IMR-90 (cell line): ENCODE measurements at places on chromosomes 4 and X.

- H3K27ac ChIP-seq = no peak overlapping the region
- H3K36me3 ChIP-seq = no peaks in the 10 kb centered on the region
- DNase-seq = no peak
- no peak overlapping the region for H3K4me3 ChIP-seq
These were observed 163.5 kb upstream of the EMCN start for GRCh38 chr4:100681289-100681688.

DNA sequence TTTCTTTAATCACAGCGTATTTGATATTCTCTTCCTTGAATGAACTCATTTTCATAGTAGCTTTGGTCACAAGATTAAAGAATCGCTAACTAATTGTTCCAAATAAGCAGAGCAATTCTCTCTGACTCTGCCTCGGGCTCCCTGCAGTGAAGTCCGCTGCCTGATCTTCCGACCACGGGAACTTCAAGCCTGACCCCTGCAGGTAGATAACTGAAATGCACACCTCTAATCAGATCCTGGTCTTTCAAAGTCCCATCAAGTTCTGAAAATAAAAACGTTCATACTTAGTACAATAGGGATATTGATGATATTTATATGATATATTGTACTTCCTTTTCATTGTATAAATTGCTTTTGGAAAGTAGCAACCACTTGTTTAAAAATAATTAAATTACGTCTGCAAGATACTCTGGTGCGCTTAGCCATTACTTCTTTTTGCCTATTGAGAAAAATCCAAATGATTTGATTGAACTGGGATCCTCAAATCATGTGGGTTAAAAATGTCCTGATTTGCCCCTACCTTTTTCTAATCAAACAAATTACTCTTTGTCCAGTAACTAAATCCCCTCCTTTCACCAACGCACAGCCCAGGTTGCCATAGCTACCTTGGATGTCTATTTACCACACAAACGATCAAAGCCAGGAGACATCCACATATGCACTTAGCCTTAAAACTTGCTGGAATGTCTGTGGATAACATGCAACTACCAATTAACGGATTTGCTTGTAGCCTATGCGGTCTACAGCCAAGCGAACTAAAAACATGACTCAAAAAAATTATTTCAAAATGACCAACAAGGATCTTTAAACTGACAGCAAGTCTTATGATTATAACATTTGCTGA, 4.2 kb downstream of the MID1 start:
- no peak overlapping the region for H3K4me3 ChIP-seq
- no peaks in the 10 kb centered on the region for H3K27me3 ChIP-seq
- peak; percentile 58 for DNase-seq
- peak overlapping the region; percentile 22; the same call in 1 of the 2 replicates for H3K27ac ChIP-seq

- no peak overlapping the region for H3K4me3 ChIP-seq
- H3K27ac ChIP-seq = no peak overlapping the region
- H3K36me3 ChIP-seq = no peaks in the 10 kb centered on the region
- H3K4me1 ChIP-seq = no peaks in the 10 kb centered on the region
- DNase-seq = no peak
- no peaks in the 10 kb centered on the region for H3K27me3 ChIP-seq
These were observed 755.5 kb downstream of the GLUD2 start for GRCh38 chrX:121802881-121803412.

DNA sequence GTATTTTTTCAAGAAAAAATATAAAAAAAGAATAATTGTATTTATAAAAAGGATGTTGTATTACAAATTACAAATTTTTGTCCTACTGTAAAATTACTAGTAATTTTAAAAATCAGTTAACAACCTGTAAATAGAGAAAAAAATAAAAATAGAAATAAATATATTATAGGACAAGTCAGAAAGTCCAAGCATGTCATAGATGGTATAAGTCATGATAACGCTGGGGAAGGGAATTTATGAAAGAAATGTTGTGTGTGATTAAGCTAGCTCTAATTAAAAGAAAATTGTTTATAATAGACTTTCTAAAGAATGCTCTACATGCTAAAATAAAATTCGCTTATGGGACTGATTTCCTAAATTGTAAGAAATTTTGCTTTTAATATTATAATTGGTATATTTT, 2329.9 kb downstream of the ARAP2 start:
- no peak overlapping the region for H3K27ac ChIP-seq
- H3K4me1 ChIP-seq = no peaks in the 10 kb centered on the region
- H3K4me3 ChIP-seq = no peak overlapping the region
- DNase-seq = no peak
- no peaks in the 10 kb centered on the region for H3K36me3 ChIP-seq
- H3K27me3 ChIP-seq = no peaks in the 10 kb centered on the region

DNA sequence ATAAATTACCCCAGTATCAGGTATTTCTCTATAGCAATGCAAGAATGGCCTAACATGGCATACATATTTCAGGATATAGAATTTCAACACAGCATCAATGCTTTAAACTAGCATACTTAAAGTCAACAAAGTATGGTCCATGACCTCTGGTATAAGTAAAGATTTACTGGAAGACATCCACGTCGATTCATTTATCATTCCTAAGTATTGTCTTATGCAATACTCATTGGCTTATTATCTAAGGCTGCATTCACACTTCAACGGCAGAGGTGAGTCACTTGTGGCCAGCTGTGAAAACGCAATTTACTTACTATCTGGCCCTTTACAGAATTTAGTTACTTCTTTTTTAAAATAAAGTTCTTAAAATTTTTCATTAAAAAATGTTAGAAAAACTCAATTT, 42.6 kb downstream of the ADGRA3 start:
- peak; percentile 75 for DNase-seq
- H3K36me3 ChIP-seq = peaks cover 5% of the 10 kb centered on the region
- no peak overlapping the region for H3K27ac ChIP-seq
- H3K4me1 ChIP-seq = peaks cover 7% of the 10 kb centered on the region
- no peak overlapping the region for H3K4me3 ChIP-seq

DNA sequence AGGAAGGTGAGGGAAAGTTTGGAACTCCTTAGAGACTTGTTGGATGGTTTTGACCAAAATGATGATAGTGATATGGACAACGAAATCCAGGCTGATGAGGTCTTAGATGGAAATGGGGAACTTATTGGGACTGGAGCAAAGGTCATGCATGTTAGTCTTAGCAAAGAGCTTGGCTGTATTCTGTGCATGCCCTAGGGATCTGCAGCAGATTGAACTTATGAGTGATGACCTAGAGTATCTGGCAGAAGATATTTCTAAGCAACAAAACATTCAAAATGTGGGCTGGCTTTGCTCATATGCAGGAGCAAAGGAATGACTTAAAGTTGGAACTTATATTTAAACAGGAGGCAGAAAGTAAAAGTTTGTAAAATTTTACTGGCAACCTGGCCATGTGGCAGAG, 489.3 kb upstream of the DIPK2B start:
- no peaks in the 10 kb centered on the region for H3K4me1 ChIP-seq
- DNase-seq = no peak
- H3K27me3 ChIP-seq = peaks cover 6% of the 10 kb centered on the region; the same call in 1 of the 2 replicates
- no peak overlapping the region for H3K4me3 ChIP-seq
- H3K27ac ChIP-seq = no peak overlapping the region
- no peaks in the 10 kb centered on the region for H3K36me3 ChIP-seq

DNA sequence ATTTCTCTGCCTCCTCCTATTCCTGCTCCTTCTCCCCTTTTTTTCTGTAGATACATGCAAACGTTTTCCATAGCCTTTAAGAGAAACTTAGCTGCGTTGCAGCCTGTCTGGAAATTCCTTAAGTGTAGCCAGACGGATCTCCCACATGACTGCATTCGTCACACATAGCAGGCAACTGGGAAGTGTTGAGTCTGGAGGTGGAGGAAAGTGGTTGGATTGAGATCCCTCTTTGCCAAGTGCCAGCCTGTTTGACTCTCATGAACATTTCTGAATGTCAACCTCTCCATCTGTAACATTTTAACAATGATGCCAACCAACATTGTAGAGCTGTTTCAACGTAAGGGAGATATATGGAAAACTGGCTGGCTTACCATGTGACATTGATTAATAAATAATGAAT, 45.1 kb upstream of the FAM9A start:
- H3K4me3 ChIP-seq = no peak overlapping the region
- no peak overlapping the region for H3K27ac ChIP-seq
- H3K27me3 ChIP-seq = no peaks in the 10 kb centered on the region
- no peak for DNase-seq

DNA sequence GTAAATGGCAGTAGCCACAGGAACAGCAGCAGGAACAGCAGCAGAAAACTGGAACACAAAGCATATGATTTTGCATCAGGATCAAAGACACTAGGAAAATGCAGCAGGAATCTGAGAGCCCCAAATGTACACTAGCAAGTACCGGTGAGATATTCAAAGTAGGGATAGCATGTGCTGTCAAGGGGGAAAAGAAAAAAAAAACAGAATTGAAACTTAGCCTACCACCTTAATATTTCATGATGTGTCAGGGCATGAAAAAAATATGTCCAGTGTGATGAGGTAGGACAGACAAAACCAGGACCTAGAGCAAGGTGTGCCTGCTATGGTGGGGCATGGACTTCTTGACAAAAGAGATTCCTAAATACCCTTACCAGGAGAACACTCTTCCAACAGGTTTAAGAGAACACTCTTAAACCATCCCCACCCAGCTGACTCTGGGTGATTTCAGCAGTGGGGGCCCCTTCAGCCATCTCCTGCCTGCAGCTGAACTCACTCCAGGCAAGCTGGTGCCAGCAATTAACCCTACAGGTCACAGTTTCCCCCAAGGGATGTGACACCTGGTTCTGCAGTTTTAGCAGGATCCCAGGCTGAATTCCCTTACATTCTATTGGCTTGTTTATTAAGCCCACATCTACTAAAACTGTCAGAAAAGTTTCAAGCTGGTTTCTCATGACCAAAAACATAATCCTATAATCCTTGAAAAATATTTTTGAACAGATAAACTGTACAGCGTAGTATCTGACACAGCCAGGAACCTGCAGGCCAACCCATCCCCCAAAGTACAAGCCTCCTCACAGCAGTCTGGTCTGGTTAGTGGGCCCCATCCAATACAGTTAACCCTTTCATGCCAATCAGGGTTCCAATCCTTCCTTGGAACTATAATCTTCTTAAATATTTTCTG, 62.9 kb upstream of the FMR1 start:
- no peak overlapping the region for H3K4me3 ChIP-seq
- H3K4me1 ChIP-seq = no peaks in the 10 kb centered on the region
- H3K27ac ChIP-seq = no peak overlapping the region
- DNase-seq = no peak

GRCh38 chrX:63186137-63186536, 165.0 kb downstream of the SPIN4 start:
- no peaks in the 10 kb centered on the region for H3K4me1 ChIP-seq
- no peak overlapping the region for H3K27ac ChIP-seq
- H3K4me3 ChIP-seq = no peak overlapping the region
- DNase-seq = no peak
- H3K27me3 ChIP-seq = no peaks in the 10 kb centered on the region
- no peaks in the 10 kb centered on the region for H3K36me3 ChIP-seq

- peak overlapping the region; percentile 76 for H3K4me3 ChIP-seq
- DNase-seq = peak; percentile 17
- peak overlapping the region; percentile 38; the same call in 1 of the 2 replicates for H3K27ac ChIP-seq
- no peaks in the 10 kb centered on the region for H3K4me1 ChIP-seq
These were observed 2.7 kb downstream of the ELOVL6 start for GRCh38 chr4:110195561-110196205.

DNA sequence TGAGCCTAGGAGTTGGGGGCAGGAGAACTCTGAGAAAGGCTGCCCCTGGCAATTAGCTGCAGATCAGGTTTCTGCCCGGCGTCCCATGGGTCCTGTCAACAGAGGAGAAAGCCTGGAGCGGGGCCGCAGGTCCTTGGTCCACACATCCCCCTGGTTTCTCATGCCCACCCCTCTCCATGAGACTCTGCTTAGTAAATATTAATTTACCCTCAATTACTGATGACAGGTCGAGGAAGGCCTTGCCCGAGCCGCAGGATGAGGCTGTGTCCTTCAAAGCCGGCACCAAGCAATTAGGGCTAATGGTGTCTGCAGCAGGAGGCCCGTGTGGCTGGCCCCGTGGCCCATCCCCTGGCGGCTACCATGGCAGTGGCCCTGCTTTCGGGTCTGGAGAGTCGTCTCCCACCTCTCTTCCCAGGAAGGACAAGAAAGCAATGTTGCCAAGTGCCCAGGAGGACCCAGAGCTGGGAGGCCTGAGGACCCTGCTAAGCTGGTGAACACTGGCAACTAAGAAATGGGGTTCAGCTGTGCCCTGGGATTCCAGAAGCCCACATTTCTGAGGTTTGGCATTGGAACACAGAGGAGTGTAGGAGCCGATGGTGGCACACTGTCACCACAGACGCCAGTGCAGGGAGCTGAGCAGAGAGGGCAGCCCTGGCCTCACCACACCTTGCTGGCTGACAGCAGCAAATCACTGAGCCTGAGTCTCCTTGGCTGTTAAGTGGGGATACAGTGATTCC, 114.6 kb downstream of the CPZ start:
- no peak overlapping the region for H3K27ac ChIP-seq
- no peaks in the 10 kb centered on the region; the same call in 1 of the 2 replicates for H3K27me3 ChIP-seq
- no peak overlapping the region for H3K4me3 ChIP-seq
- no peaks in the 10 kb centered on the region for H3K36me3 ChIP-seq

DNA sequence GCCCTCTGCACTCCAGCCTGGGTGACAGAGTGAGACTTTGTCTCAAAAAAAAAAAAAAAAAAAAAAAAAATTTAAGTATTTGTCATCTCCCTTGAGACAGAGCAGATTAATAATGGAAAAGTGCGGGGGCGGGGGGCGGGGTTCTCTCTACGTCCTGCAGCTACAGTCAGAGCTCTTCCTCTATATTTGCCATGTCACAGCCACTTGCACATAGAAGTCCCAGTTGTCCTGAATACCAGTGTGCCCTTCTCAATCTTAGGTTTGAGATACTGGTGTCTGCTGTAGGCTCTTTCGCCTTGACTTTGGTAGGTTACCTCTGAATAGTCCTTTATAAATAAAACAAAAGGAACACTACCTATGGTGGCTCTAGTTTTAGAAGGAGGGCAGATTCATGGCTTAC, 237.8 kb upstream of the PGRMC2 start:
- peaks cover 27% of the 10 kb centered on the region for H3K4me1 ChIP-seq
- H3K4me3 ChIP-seq = no peak overlapping the region
- H3K36me3 ChIP-seq = no peaks in the 10 kb centered on the region
- peak; percentile 49 for DNase-seq
- no peaks in the 10 kb centered on the region for H3K27me3 ChIP-seq

DNA sequence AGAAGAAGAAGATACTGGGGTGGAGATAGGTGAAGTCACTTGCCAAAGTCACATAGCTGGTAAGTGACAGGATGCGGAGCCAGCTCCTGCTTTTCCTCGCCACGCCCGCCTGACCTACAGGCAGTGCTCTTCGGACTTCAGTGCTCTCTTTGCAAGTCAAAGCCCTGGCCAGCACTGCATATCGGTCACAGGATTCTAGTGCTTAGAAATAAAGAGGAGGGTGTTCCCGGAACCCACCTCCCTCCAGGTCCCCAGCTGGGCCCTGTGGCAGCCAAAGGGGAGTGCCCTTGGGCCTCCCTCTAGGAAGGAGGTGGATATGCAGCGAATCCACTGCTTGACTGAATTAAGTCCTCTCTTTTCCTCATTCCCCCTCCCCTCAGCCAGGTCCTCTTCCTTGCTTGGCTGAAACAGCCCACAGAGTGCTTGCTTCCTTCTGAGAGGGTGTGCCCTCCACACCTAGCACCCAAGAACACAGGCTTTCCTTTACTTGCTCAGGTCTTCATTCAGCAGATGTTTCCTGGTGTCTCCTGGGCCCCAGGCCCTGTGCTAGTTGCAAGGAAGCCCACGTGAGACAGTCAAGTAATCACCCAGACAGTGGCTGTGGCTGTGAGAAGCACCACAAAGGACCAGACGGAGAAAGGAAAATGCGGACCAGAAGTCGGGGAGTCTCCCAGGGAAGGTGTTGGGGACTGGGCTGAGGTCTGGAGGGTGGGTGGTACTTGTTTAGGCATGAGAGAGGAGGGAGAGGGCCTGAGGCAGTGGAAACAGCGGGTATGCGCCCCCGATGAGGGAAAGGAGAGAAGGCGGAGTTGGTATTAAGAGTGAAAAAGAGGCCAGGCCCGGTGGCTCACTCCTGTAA, 14.0 kb upstream of the HMGB3 start:
- H3K36me3 ChIP-seq = no peaks in the 10 kb centered on the region
- H3K27ac ChIP-seq = no peak overlapping the region
- peaks cover 6% of the 10 kb centered on the region; the same call in 1 of the 2 replicates for H3K27me3 ChIP-seq
- H3K4me3 ChIP-seq = no peak overlapping the region
- H3K4me1 ChIP-seq = no peaks in the 10 kb centered on the region
